ENCODE measurements at places on chromosomes 12 and 14. TPM values are rescaled to one million over a fixed set of nuclear protein-coding genes. Genes with fewer than 3 reads are reported as not detected.

The CLMN gene
- total RNA-seq: 0.16 TPM

The KCNH3 gene
- total RNA-seq: 0.52 TPM

The NR2C1 gene
- total RNA-seq: 14.7 TPM

The PTPRO gene
- total RNA-seq: 0.17 TPM

The NEUROD4 gene
- not detected for total RNA-seq

The PLEKHA5 gene
- 71.0 TPM for total RNA-seq

The GLI1 gene
- total RNA-seq: 0.86 TPM

The PTGER2 gene
- total RNA-seq: 35.9 TPM

The ZNF641 gene
- total RNA-seq: 5.8 TPM

The MYO1H gene
- total RNA-seq: not detected

The HOXC10 gene
- total RNA-seq: not detected

The NKX2-1 gene
- total RNA-seq: 0.09 TPM

The HOXC4 gene
- total RNA-seq: 0.16 TPM

The LRCOL1 gene
- total RNA-seq: not detected

The HELB gene
- 1.5 TPM for total RNA-seq

The GALNT6 gene
- 71.2 TPM for total RNA-seq

The TAS2R43 gene
- total RNA-seq: 0.63 TPM

The AP5M1 gene
- 12.1 TPM for total RNA-seq

The SLC11A2 gene
- 62.2 TPM for total RNA-seq

The PLCZ1 gene
- total RNA-seq: not detected

The KRT83 gene
- not detected for total RNA-seq

The GAS2L3 gene
- total RNA-seq: 12.8 TPM

The MEG3 gene
- 226 TPM for total RNA-seq

The POP5 gene
- total RNA-seq: 61.9 TPM

The INHBC gene
- not detected for total RNA-seq

The PLEK2 gene
- 2.6 TPM for total RNA-seq

The RNF10 gene
- 99.9 TPM for total RNA-seq

The GUCY2C gene
- total RNA-seq: not detected

The INTS13 gene
- 25.4 TPM for total RNA-seq

The INHBE gene
- total RNA-seq: 0.52 TPM

The TAS2R50 gene
- total RNA-seq: 1.7 TPM

The BDKRB2 gene
- 80.9 TPM for total RNA-seq

The TMPRSS12 gene
- total RNA-seq: not detected

The PTHLH gene
- total RNA-seq: 0.47 TPM

The WNT1 gene
- not detected for total RNA-seq

The NUAK1 gene
- total RNA-seq: 1.9 TPM

The GDF3 gene
- total RNA-seq: not detected

The NINJ2 gene
- total RNA-seq: 3.0 TPM

The CCT2 gene
- total RNA-seq: 156 TPM

The KRT77 gene
- total RNA-seq: not detected

The ADGRD1 gene
- 10.8 TPM for total RNA-seq

The NRL gene
- 0.95 TPM for total RNA-seq

The DPPA3 gene
- total RNA-seq: not detected

The KRT6C gene
- not detected for total RNA-seq

The MAP3K9 gene
- 0.09 TPM for total RNA-seq

The CISTR gene
- not detected for total RNA-seq
